Endodermal cell (in vitro differentiated cells): ENCODE measurements at places on chromosomes 12 and 14.

GRCh38 chr14:30445011-30445793, 113.8 kb upstream of the G2E3 start:
- no peak for DNase-seq

DNA sequence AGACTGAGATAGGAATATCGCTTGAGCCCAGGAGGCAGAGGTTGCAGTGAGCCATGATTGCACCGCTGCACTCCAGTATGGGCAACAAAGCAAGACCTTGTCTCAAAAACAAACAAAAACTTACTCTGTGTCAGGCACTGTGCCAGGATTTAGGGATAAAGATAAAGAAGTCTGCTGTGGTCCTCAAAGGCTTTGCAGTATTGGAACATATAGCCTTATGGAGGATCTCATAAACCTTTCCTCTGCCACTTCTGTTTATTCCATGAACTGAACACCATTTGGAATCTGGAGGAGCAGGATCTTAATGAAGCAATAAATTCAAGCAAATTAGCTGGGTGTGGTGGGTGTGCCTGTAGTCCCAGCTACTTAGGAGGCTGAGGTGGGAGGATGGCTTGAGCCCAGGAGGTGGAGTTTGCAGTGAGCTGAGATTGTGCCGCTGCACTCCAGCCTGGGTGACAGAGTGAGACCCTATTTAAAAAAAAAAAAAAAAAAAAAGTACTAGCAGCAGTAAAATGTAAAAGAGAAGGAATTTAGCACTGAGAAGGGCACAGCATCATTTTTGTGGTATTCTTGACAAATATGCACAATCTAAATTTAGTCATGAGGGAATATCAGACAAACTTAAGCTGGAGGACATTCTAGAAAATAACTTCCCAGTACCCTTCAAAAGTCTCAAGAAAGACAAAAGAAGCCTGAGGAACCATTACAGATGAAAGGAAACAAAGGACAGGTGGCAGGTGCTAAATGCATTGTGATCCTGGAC, 27.1 kb downstream of the BMAL2 start:
- DNase-seq = no peak

DNA sequence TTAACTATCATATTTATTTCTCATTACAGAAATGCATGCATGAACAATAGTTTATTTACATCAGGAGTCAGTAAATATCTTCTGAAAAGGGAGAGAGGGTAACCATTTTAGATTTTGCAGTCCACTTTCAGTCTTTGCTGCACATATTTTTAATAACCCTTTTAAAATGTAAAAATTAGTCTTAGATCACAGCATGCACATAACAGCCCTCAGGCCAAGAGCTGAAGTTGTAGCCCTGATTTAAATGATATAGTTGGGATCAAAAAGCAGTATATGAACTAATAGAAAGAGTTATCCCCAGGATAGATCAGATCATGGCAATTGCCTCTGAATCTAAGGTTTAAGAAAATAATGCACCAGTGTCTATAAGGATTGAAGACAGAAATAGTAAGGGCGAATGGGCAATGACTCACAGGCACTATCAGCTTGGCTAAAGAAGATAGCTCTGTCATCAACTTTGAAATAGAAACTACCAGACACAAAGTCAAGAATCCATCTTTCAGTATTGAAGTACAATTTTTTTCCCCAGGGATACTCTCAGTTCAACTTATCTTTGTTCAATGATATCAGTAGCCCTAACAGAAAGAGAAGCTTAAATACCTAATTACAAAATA, 13.1 kb upstream of the CLEC7A start:
- no peak for DNase-seq

DNA sequence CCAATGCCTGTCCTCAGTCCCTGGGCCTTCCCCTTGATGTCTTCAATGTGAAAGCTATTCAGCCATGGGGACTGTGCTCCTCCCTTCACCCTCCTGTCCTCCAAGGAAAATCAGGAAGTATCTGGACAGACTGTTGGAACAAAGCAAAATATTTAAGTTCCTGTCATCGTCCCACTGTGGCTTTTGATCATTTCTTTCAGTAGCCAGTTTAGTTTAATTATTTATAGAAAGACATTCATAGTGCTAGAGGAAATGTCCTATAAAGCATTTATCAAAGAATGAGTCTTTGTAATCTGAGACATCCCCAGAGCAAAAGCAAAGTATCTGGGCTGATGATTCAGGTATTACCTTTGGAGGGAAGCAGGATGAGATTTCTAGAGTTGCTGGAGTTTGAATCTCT, 254.1 kb downstream of the NRXN3 start:
- no peak for DNase-seq

GRCh38 chr12:563787-564298, 99.4 kb downstream of the NINJ2 start:
- no peak for DNase-seq

DNA sequence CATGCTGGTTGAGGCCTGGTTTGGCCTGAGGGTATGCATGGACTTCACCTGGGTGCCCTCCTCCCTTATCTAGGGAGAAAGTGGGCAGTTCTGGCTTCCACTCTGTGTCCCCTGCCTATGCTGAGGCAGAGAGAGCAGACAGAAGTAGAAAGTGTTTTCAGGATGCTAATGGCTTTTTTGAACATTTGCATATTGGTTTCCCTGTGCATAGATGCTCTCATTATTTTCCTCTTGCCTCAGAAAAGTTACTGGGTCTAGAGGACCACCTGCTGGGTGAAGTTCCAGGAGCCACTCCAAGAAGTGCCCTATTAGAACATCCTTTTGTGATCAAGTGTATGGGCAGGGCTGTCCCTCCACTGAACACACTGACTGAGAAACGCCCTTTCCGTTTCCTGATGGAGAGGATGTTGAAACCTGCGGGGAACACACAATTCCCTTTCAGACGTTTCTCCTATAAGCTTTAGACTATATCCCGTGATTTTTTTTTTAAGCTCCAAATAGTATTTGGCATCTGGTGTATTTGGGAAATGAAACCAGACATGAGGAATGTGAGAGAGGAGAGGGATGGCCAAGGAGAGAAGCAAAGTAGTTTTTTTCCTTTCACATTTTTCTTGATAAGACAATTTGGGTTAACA, 66.6 kb downstream of the DAAM1 start:
- DNase-seq = no peak

DNA sequence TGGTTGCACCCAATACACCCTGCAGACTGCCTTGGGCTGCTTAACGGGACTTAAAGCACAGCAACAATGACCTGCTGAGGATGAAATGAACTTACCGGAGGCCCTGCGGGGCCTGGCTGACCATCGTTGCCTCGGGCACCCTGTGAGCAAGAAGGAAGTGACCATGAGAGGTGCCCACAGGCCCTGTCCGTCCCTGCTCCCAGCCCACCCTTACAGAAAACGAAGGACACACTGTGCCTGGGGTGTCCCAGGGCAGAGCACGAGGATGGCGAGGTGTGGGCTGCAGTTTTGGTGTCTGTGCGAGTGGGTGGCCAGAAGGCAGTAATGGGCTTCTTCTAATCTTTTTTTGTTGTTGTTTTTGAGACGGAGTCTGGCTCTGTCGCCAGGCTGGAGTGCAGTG, 14.6 kb downstream of the COL2A1 start:
- DNase-seq = no peak

DNA sequence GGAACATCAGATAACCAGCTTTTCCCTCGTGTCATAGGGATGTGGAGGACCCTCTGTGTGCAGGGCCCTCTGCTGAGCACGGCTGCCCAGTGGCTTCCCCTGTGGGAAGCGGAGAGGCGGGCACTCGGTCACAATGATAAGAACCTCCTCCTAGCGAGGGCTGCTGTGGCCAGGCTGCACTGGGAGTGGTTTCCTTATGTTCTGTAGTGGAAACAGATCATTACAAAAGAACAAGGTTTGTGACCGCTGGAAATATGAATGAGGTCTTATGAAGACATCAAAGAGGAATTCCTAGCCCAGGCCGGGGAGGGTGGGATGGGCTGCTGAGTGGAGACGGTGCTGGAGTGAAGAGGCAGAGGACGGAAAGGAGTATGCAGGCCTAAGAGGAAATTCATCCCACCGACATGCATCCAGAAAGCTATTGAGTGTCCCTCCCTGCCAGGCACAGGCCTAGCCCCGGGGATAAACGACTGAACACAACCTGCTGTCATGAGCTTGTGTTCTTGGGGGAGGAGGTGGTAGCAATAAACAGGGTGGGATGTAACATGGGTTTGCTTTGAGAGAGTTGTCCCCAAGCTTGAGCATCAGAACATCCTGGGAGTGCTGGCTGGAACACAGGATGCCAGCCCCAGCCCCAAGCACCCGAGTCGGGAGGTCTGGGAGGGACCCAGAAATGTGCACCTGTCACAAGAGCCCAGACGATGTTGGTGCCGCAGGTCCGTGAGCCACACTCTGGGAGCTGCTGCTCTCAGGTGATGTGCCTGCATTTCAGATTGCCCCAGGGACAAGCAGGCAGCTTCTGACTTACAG, 37.5 kb downstream of the FZD10 start:
- DNase-seq = peak; percentile 49

DNA sequence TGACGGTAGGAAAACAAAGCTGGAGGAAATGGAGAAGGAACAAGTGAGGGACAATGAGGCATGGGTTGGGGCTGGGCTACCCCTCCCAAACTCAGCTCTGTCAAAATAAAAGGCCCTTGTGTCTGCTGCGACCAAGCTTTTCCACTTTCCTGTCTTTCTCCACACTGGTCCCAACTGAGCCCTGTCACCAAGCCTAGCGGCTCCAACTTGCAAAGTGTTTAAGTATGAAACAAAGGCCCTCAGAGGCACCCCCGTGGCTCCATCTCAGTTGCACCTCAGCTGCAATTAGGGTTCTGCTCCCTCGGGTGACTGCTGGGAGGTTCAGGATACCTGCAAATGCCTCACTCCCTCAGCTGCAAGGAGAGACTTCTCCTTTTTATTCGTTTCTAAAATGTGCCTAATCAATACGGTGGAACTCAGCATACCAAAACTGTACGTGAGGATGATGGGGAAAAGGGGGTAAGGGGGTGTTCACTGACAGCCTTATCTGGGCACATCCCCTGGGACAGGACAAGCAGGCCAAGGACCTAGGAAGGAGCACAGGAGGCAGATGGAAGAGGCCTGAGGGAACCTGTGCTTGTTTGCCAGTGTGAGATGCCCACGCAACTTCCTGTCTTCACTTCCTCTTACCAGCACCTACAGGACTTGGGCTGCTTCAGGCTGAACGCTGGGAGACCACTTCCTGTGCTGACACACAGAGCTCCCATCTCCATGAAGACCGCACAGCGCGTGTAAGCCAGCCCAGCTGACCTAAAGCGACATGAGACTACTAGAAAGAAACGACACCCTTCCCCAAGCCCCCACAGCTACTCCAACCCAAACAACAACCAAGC, 8.9 kb downstream of the VAMP1 start:
- no peak for DNase-seq

GRCh38 chr14:68495101-68496039, 297.5 kb downstream of the ZFP36L1 start:
- DNase-seq = no peak

DNA sequence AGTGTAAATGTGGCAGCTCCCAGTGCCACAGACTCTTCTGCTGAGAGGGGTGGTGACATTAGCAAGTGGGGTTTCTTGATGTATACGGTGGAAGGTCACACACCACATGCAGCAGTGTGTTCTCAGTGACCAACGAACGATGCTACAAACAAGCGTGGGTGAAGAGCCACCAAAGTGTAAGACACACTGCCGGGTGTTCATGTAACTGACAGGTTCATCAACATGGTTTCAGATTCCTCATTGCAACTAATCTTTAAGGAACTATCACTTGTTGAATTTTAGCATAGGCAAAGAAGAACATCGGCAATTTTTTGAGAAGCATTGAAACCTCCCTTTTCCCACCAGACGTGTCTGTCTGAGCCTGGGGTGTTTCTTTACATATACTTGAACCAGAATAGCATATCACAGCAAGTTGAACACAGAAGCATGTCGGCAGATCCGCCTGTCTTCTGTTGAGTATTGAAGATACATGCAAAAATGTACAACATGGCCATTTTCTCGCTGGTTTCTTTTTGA, 58.8 kb downstream of the PPP2R5C start:
- no peak for DNase-seq

- DNase-seq = no peak
Observed at GRCh38 chr12:67621112-67621511, 27.4 kb upstream of the DYRK2 start.

GRCh38 chr12:84791444-84791843, 121.2 kb downstream of the SLC6A15 start:
- DNase-seq = no peak

DNA sequence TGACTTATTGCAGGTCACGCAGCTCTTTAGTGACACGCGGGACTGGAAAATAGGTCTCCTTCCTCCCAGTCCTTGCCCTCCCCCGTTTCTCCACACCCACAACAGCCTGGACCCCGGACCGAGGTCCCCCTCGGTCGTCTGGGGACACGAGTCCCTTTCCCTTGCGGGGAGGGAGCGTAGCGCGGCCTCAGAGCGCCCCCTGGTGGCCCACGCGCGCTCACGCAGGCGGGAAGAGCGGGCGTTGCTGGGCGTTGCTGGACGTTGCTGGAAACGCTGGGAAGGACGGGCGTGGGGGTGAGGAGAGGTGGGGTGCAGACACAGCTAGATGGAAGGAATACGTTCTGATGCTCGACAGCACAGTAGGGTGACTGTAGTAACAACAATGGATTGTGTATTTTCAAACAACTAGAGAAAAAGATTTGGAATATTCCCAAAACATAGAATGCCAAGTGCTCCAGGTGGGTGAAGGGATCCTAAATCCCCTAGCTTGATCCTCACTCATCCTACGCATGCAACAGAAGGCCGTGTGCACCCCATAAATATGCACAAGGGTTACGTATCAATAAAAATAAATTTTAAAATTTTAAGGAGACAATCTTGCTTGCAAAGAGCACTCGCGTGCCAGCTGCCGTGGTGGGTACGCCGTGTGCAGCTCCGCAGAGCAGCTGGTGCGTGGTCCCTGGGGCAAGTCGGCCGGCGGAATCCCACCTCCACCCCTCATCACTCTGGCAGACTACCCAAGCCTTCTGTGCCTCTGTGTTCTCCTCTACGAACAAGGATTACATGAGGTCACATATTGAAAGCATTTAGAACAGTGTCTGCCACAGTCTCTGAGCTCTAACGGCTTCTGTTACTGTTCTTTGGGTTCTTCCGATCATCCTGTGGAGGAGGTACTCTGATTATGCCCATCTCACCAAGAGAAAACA, 87.4 kb downstream of the B4GALNT3 start:
- DNase-seq = peak; percentile 92

DNA sequence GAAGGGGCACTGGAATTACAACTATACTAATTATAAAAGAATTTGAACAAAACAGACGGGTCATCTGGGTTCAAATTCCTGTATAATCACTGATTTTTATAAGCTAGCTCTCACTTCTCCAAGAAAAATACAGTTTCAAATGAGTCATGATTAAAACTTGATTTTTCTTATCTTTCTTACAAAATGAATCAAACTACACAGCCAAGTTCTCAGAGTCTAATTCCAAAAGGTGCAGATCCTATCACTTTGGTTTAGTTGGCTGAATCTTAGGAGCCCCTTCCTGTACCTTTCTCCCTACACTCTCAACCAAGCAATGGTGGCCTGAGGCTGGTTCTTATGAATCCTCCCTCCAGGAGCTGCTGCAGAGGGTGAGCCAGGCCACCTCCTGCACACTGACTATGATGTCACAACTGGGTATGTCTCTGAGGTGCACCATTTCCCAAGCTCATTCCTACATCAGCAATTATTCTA, 43.8 kb upstream of the BMP4 start:
- no peak for DNase-seq

- no peak for DNase-seq
Observed at GRCh38 chr14:27995691-27996090, 770.9 kb upstream of the FOXG1 start.
